ENCODE measurements at places on chromosomes 2 and 18.

GRCh38 chr2:109137616-109138015, 8.6 kb downstream of the SH3RF3 start:
- no peak for DNase-seq

DNA sequence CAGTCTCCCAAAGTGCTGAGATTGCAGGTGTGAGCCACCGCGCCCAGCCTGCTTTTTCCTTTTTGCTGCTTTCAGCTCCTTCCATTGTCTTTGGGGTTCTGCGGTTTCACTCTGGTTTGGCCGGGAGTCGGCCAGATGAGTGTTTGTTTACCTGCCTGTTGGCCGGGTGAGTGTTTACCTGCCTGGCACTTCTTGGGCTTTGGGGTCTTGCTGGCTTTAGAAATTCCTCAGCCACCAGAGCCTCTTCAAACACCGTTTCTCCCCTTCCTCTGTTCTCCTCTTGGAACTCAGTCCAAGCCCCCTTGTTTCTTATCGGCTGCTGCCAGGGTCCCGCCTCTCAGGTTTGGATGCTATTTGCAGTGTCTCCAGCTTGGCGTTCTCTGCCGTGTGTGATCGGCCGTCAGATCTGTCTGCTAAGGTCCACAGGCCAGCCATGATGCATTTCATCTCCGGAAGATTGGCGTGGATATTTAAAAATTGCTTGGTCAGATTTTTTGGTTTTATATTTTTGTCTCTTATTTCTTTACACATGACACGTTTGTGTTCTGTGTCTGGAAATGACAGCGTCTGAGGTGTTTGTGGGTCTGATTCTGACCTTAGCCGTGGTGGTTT, 14.2 kb upstream of the GAL3ST2 start:
- no peak for DNase-seq

DNA sequence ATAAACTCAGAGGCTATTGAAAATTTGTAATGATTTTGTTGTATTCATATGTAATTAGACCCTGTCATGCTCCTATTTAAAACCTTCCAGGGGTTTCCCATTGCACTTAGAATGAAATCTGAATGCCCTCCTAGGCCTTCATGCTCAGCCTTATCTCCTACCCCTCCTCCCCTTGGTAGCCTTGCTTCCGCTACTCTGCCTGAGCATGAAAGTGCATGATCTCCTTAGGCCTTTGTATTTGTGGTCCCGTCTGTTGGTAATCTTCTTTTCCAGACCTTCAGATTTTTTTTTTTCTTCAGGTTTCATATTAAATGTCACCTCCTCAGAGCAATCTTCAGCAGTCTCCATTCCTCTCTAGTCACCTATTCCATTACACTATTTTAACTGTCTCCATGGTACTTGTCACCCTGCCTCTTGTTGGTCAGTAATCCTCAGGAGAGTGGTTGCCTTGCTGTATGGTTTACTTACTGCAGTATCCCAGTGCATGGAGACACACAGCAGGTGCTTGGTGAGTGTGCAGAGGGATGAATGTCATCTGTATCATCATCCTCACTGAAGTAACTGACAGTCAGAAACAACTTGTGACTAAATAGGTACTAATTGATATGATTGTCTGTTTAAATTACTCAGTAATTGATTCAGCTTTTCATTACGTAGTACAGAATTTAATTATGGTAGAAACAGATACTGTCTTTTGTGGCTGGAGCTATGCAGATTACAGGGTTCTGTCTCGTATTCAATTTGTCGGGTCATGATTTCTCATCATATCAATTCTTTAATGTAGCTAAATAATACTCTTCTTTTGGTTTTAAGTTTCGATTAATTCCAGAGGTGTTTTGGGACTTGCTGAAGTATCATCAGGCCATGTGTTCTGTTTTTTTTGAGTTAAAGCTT, 63.9 kb downstream of the PHLPP1 start:
- DNase-seq = no peak

DNA sequence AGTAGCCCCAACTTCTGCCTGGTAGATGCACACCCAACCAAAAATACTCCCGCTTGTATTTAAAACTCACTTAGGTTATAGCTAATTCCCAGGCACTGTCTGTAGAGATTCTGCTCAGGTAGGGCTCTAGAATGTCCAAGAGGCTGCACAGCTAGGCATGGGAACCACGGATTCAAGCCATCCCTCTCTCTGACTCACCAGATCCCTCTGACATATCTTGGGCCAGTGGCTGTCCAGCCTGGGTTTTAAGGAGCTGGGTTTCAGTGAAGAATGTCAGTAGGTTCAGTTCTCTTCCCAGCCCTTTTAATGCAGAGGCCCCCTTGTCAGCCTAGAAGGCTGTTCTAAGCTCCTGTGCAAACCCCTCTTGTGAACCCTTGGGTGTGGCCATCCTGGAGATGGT, 15.9 kb upstream of the IL1R1 start:
- DNase-seq = no peak

Data from stromal cell of bone marrow (primary cell).